Cardiac septum (tissue), 1 donor: ENCODE measurements at places on chromosomes 12 and 14. TPM values are rescaled to one million over a fixed set of nuclear protein-coding genes. Genes with fewer than 3 reads are reported as not detected.

The P2RX2 gene
- not detected for total RNA-seq

The SLC38A4 gene
- total RNA-seq = not detected

The RGS6 gene
- total RNA-seq = 22.4 TPM

The DERA gene
- 19.4 TPM for total RNA-seq

The CLIP1 gene
- total RNA-seq = 107 TPM

The PLEKHD1 gene
- 0.13 TPM for total RNA-seq

The ZBTB25 gene
- total RNA-seq = 21.4 TPM

The KSR2 gene
- not detected for total RNA-seq

The RIPK3 gene
- 3.5 TPM for total RNA-seq

The CFAP54 gene
- total RNA-seq = 0.48 TPM

The PTPN6 gene
- total RNA-seq = 7.0 TPM

The AVPR1A gene
- total RNA-seq = 1.4 TPM

The PRH2 gene
- total RNA-seq = not detected

The INSM2 gene
- total RNA-seq = not detected

The GPX2 gene
- total RNA-seq = not detected

The MMP17 gene
- 0.78 TPM for total RNA-seq

The PDZRN4 gene
- not detected for total RNA-seq

The ACSS3 gene
- total RNA-seq = 26.7 TPM

The AQP6 gene
- not detected for total RNA-seq

The CLEC9A gene
- total RNA-seq = not detected

The USP44 gene
- total RNA-seq = 0.35 TPM

The GALNT9 gene
- total RNA-seq = not detected

The JDP2 gene
- total RNA-seq = 13.4 TPM

The TMCC3 gene
- total RNA-seq = 2.3 TPM

The HOXC13 gene
- not detected for total RNA-seq

The ATP6V1D gene
- 178 TPM for total RNA-seq

The PABPN1 gene
- 82.9 TPM for total RNA-seq

The DHRS2 gene
- total RNA-seq = 0.27 TPM

The POTEM gene
- not detected for total RNA-seq

The JKAMP gene
- 21.1 TPM for total RNA-seq

The PLD4 gene
- 0.51 TPM for total RNA-seq

The KDM5A gene
- 35.3 TPM for total RNA-seq

The NIN gene
- total RNA-seq = 59.2 TPM

The PARP2 gene
- total RNA-seq = 15.2 TPM

The MANSC4 gene
- total RNA-seq = not detected

The GPR65 gene
- 0.57 TPM for total RNA-seq

The HOXC6 gene
- total RNA-seq = 0.43 TPM

The SERPINA10 gene
- not detected for total RNA-seq

The NUP37 gene
- 16.0 TPM for total RNA-seq

The MCRS1 gene
- 118 TPM for total RNA-seq

The IFNG-AS1 gene
- total RNA-seq = 0.19 TPM

The RNASE3 gene
- not detected for total RNA-seq

The KRT79 gene
- total RNA-seq = not detected

The KRT8 gene
- total RNA-seq = 82.2 TPM

The IRAK4 gene
- total RNA-seq = 7.8 TPM

The DUSP6 gene
- 28.9 TPM for total RNA-seq

The ERP27 gene
- total RNA-seq = 0.11 TPM

The MYH6 gene
- 170 TPM for total RNA-seq

The CNTN1 gene
- total RNA-seq = 0.27 TPM

The HSPB8 gene
- 529 TPM for total RNA-seq

The PTGER2 gene
- total RNA-seq = 0.75 TPM

The SPIC gene
- total RNA-seq = not detected

The TEX52 gene
- not detected for total RNA-seq

The PPFIBP1 gene
- total RNA-seq = 219 TPM

The TSHR gene
- not detected for total RNA-seq

The PIWIL1 gene
- total RNA-seq = not detected
